Kidney (tissue), 22 donors: ENCODE measurements at places on chromosomes 13 and 19. TPM values are rescaled to one million over a fixed set of nuclear protein-coding genes. Genes with fewer than 3 reads are reported as not detected.

Gene ASF1B
- 0.49 TPM for polyA plus RNA-seq

Gene B3GLCT
- polyA plus RNA-seq: 5.9 TPM

Gene SYNE4
- polyA plus RNA-seq: 15.7 TPM

Gene POGLUT2
- polyA plus RNA-seq: 4.9 TPM

Gene FKRP
- 11.8 TPM for polyA plus RNA-seq

Gene ZNF565
- 1.5 TPM for polyA plus RNA-seq
